Stimulated activated CD4-positive, alpha-beta T cell treated with anti-CD3 and anti-CD28 coated beads, Interleukin-1b, Interleukin-23, amount 100 ng/mL, for 24 hours (primary cell): ENCODE measurements at places on chromosomes 3 and 15.

- DNase-seq = no peak
Observed at GRCh38 chr3:31495971-31496665, 36.6 kb upstream of the STT3B start.

DNA sequence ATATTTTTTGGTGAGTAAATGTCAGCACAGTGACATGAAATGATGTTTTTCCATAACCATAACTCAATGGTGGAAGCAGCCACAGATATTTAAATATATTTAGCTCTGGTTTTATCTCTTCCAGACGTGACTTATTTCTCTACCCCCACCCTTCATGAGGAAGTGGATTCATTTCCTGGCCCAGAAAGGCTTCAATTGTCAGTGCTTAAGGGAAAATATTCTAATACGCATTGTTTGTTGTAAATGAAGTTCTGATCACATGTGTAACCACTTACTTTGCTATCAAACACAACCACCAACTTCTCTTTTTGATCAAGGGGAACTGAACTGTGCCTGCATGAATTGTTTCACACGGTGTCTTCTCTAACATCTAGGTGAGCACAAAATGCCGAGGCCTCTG is 14.0 kb downstream of the CLDN16 start:
- DNase-seq = no peak

GRCh38 chr3:32865383-32865782 is 47.6 kb downstream of the TRIM71 start:
- no peak for DNase-seq

GRCh38 chr3:54983266-54984099 is 55.6 kb upstream of the LRTM1 start:
- no peak for DNase-seq

DNA sequence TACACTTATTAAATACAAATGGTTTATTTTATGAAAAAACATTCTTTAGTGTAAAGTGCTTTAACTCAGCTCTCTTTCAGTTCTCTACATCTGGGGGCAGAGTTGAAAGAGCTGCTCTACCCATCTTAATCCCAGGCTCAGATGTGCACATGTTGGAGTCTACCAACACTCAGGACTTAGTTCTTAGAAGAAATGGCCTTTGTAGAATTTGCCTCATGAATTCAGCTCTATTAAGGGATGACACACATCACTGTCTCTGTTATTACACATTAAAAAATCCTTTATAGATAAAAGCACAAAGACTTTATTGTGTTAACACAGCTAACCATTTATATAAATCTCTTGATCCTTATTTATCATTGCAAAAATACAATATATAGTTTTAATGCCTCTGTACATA is 31.7 kb upstream of the GSK3B start:
- DNase-seq = no peak

DNA sequence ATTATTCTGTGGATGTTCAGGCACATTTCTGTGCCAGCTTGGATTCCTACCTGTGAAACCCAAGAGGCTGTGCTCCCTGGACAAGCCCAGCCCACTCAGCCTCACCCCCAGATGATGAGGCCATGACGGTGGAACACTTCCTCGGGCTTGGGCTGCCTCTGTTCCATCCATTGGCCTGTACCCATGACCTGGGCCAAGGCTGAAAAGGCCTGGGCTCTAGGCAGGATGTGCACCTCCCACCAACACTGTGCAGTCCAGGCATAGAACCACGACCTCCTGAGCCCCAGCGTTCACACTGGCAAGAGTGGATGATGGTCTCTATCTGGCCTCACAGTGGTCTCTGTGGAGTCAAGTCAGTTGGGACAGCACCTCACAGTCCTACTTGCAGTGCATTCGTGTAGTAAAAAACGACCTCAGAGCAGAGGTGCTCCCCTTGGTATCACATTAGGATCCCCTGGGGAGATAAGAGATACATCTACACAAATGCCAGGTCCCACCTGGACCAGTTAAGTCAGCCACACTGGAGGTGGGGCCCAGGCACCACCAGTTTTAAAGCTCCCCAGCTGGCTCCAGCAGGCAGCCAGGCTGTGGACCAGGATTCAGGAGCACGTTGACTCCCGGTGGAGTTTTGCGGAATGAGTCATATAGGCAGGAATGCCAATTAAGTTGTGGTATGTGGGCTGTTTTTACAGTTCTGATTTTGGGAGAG is 39.0 kb upstream of the IGF1R start:
- no peak for DNase-seq

GRCh38 chr3:14988988-14989394 is 41.6 kb downstream of the NR2C2 start:
- DNase-seq = no peak

DNA sequence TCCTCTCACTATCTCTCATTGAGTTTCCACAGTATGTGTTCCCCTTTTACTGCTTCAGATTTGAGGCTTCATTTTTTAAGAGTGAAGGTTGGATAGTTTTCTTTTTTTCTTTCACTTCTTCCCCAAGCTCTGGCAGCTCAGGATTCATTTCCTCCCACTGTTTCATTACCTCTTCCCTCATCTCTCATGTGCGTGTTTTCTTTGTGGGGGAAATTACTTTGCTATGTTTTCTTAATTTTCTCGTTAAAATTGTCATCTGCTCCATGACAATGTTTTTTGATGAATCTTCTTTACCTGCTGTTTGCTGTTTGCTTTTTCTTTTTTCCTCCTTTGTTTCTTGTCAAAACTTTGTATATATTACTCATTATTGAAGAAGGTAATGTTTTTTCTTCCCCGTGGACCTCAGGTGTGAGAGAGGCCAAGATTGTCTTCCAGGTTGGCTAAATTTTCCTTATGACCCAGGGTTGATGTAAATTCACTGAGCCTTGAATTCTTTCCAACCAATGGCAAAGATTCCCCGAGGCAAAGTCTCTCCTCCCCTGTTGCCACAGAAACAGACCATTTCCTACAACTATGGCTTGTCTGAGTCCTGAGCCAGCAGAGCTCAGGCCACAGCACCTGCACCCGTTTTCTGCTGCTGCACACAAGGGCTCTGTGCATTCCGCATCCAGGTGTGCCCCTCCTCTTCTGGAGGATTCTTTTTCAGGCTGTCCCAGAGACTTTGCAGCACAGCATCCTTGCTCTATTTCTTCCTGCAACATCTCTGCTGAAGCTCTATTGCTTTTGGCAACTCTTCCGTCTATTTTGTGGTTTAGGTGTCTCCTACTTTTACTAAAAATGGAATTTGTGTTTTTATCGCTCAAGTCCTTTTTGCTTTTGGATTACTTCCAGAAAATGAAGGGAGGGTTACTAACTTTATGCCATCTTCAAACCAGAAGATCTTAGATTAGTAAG is 66.1 kb downstream of the NOX5 start:
- DNase-seq = no peak

- DNase-seq = no peak
Observed at GRCh38 chr15:43867096-43867495, 40.3 kb downstream of the WDR76 start.
